CD4-positive, alpha-beta T cell treated with Interleukin-15 for 1 hour (primary cell): ENCODE measurements at places on chromosomes 5 and 9.

- DNase-seq = peak; percentile 19
These were observed 670 bp upstream of the PURA start for GRCh38 chr5:140113180-140113698.

- DNase-seq = no peak
These were observed 5.1 kb upstream of the EGR1 start for GRCh38 chr5:138460032-138460693.

DNA sequence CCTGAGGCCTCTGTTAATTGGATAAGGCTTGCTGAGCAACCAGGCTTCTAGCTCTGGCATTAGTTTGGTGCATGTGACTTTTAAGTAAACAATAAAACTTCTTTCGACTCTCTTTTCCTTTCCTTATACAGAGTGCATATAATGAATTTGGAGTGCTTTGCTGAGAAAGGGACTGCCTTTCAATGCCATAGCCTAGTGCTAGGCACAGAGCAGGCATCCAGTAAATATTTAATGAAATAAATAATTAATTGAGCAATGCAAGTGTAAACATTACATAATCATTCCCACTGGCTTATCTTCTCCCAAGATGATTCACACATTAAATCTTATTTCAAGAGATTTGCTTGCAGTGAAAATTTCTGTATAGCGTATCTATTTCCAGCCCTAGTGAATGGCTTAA, 74.1 kb downstream of the NMUR2 start:
- DNase-seq = no peak

DNA sequence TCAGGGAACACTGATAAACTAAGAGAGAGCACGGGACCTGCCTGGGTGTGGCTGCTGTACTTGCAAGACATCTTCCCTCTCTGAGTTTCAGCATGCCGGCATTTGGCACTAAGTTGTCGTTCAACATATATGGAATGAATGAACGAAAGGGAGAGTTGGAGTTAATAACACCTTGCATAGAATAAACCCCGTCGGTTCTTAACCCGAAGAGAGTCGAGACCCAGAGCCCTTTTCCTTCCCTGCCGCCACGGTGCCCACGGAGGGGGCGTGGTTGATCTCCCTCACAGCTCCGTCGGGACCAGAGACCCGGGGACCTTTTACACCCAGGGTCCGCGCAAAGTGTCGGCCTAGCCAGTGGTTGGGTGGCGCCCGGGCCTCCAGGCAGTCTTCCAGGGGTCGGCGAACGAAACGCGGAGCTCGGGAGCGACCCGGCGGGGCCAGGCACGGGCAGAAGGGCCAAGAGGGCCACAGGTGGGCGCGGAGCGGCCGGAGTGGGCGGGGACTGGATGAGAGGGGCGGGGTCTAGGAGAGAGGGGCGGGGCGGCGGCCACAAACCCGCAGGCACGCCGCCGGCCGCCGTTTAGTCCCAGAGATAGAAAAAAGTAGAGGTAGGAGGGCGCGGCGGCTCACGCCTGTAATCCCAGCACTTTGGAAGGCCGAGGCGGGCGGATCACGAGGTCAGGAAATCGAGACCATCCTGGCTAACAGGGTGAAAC, 735 bp upstream of the RPL26L1 start:
- peak; percentile 58 for DNase-seq

DNA sequence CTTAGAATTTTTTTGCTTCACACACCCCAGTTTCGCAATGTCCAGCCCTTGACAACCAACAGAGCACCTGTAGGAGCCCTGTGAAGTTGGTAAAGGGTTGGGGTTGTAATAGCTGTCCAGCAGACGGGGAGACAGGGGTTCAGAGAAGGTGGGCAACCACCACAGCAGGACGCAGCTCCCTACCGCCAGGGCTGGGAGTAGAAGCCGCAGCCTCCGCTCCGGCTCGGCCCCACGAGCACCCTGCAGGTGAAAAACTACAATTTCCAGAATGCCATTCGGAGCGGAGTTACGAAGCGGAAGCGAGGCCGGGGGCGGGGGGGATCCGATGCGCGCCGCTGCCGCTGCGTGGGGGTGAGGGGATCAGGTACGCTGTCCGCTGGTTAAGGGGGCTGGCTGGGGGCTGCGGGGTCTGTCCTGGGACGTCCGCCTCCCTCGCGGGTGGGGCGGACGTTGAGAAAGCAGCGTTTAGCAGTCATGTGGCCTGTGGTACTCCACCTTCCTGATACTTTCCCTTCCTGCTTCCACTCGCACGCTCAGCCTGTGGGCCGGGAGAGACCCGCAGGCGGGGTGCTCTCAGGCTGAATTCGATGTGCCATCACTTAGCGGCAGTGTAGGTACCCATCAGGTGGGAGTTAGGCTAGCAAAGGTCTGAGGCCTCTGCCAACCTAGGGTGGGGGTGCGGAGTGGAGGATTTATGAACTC, at the start of gene TRMT10B:
Gene TRMT10B (plus strand): TSS at position 317 of the 702 bp plus-strand sequence. CDS start 8,127 bp downstream, outside the sequence.
- peak; percentile 71 for DNase-seq

GRCh38 chr5:119597728-119598298, 31.5 kb upstream of the FAM170A start:
- DNase-seq = no peak

DNA sequence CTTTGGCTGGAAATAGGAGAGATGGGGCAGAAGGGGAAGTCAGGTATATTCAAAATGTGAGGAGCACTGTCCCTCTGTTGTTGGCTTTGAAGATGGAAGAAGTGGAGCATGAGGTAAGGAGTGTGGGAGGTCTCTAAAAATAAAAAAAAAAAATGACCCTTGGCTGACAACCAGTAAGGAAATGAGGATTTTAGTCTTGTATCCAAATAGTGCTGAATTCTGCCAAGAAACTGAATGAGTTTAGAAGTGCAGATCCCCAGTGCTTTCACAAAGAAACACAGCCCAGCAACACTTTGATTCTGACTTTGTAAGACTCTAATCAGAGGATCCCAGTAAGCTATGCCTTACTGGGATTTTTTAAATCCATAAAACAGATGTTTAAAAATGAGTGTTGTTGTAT, 367.9 kb downstream of the CYLC2 start:
- no peak for DNase-seq
